ENCODE measurements at places on chromosomes 16 and 17. TPM values are rescaled to one million over a fixed set of nuclear protein-coding genes. Genes with fewer than 3 reads are reported as not detected.

DNA sequence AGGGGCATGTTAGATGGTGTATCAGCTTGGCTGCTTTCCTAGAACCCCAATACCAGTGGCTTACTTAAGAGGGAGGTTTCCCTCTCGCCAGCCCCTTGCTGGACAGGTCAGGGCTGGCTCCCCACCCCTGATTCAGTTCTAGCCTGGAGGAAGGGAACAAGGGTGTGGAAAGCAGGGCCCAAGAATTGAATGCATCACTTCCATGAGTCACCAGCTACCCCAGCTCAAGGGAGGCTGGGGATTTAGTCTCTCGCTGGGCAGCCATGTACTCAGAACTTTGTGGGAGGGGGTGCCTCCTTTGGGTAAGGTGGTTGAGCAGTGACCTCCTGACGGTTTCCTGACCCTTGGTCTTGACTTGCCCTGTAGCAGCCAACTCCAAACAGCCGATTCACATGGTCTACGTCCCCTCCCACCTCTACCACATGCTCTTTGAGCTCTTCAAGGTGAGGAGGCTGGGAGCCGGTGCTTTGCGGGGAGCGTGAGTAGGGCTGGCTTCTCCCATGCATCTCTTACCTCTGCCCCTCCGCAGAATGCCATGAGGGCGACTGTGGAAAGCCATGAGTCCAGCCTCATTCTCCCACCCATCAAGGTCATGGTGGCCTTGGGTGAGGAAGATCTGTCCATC lies 12.8 kb downstream of the PDK2 start:
- DNase-seq: no peak

DNA sequence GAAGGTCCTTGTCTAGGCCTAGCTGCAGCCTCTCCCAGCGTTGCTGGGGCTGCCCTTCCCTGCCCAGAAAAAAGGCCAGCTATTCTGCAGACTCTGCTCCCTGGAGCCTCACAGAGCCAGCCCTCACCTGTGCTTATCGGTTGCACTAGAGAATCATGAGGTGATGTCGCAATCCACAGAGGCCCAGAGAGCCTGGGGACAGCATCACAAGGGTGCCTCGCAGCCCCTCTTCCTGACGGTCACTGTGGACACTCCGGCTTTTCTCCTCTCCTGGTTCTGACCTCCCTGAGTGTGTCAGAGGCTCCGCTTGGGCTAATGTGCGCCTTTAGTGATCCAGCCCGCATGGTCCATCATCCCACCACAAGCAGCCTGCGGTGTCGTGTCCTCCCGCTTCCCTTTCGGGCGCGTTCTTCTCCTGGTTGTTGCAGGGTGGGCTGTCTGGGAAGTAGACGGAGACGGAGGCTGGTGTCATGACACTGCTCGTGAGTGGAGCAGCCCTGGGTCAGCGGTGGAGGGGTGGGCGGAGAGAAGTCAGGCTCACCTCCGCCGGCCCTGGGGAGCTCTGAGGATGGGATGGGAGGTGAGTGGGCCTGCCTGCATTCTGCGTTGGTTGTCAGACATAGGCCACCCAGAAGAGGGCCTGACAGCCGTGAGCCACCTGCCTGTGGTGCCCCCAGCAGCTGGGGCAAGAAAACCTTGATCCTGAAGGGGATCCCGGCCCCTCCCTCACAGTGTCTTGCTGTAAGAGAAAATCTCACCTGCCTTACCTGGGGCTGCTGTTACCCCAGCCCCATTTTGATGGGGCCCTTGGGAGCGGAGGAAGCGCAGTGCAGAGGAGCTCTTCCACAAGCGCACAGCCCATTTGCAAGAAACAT lies 165.9 kb upstream of the CHMP6 start:
- DNase-seq: no peak

The ODAD4 gene
- 0.30 TPM for total RNA-seq

The TSPAN10 gene
- 1.5 TPM for total RNA-seq

The MRPL10 gene
- 16.4 TPM for total RNA-seq

The PITPNM3 gene
- 1.8 TPM for total RNA-seq

The CDRT15 gene
- total RNA-seq: not detected

All from left lobe of liver (tissue), 2 donors.